ENCODE measurements at places on chromosomes 2 and 18. TPM values are rescaled to one million over a fixed set of nuclear protein-coding genes. Genes with fewer than 3 reads are reported as not detected.

- DNase-seq = no peak
Observed at GRCh38 chr2:33051586-33052360, 105.0 kb downstream of the LTBP1 start.

DNA sequence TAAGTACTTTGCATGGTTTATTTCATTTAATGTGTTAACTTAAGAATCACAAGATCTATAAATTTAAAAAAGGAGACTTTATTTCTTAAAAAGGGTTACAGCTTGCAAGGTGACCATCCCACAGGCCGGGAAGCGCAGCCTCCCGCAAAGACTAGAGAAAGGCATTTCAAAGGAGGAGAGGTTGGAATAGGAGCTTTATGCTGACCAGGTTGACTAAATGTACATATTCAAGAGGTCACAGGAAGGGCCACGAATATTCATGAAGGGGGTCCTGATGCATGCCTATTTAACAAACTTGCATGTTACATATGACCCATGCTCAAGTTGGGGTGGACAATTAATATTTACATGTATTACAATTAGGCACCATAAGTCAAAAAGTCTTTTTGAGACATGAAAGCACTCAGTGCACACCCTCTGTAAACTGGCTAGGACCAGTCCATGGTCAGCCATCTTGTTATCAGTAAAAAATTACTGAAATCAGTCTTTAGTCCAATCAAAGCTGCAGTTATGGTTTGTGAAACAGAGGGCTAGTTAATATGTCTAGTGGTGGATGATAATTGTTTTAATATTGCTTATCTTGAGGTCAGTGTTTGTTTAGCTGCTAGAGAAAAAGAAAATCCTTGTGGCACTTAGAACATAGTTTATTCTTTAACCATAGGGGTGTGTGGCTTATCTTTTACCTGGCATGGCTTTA is 169.3 kb downstream of the KCNE4 start:
- no peak for DNase-seq

GRCh38 chr2:233029321-233029720 is 3.2 kb upstream of the NEU2 start:
- no peak for DNase-seq

GRCh38 chr2:63192889-63193774 is 142.5 kb downstream of the OTX1 start:
- DNase-seq = no peak

DNA sequence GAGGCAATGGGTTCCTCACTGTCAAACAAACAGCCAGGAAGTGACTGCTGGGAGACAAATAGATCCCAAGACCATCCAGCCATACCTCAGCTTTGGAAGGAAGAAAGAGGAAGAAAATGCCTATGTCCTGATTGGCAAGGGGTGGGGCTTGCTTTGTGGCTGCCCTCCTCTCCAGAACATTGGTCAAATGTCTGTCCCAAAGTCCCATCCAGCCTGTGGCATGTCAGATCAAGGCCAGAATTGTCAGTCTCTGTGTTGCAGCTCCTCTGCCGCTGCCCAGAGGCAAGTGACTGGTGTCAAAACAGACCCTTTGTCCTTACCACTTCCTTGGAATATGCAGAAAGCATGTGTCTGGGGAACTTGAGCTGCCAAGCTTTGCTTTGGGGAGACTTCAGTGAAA is 63.0 kb upstream of the SMAD2 start:
- DNase-seq = no peak

DNA sequence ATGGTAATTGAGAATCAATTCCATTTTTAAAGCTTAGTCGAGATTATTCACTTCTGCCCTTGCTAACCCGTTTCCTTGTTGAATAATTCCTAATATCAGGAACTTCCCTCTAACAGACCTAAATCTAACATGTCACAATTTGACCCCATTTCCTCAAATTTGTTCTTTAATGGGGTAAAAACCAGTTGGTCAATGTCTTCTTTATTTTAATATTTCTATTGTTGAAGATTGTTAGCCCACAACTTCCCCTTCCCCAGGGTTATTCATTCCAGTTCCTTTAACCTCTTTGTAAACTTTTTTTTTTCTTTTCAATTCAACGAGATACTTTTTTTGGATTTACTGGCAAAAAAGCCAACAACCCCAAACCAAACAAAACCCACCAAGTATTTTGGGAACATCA is 7.3 kb downstream of the TNFRSF11A start:
- no peak for DNase-seq

DNA sequence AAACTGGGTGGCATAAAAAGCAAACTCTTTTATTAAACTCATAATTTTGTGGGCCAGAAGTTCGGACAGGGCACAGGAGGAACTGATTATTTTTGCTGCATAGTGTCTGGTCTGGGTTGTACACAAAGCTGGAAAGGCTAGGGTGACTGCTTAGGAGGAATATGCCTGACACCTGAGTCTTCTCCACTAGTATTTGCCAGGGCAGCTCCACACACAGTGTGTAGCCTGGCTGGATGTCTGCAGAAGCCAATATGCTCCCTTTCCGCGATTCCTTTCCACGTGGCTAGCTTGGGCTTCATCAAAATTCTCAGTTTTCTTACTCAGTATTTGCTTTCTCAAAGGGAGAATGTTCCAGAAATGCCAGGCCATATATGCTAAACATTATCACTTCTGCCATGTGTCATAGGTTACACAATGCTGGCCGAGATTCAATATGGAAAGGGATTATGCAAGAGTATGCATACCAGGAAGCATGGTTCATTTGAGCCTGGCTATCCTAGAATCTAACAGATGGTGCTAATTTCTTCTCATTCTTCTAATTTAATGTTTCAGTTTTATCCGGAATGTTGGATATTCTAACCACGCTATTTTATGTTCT is 142.7 kb upstream of the DOK6 start:
- DNase-seq = no peak

DNA sequence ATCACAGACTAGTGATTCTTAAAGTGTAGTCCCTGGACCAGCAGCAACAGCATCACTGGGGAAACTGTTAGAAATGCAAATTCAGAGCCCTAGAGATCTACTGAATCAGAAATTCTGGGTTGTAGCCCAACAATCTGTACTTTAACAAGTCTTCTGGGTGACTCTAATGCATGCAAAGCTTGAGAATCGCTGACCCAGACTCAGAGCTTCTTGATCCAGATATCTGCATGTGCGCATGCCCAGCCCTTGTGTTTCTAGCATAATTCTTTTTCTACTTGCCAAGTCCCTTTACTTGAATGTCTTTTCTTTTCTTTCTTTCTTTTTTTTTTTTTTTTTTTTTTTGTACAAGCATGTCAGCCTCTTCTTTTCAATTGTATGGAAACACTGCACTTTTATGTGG is 60.4 kb downstream of the FIGN start:
- no peak for DNase-seq

- no peak for DNase-seq
Observed at GRCh38 chr2:182852801-182853200, 13.6 kb downstream of the FRZB start.

DNA sequence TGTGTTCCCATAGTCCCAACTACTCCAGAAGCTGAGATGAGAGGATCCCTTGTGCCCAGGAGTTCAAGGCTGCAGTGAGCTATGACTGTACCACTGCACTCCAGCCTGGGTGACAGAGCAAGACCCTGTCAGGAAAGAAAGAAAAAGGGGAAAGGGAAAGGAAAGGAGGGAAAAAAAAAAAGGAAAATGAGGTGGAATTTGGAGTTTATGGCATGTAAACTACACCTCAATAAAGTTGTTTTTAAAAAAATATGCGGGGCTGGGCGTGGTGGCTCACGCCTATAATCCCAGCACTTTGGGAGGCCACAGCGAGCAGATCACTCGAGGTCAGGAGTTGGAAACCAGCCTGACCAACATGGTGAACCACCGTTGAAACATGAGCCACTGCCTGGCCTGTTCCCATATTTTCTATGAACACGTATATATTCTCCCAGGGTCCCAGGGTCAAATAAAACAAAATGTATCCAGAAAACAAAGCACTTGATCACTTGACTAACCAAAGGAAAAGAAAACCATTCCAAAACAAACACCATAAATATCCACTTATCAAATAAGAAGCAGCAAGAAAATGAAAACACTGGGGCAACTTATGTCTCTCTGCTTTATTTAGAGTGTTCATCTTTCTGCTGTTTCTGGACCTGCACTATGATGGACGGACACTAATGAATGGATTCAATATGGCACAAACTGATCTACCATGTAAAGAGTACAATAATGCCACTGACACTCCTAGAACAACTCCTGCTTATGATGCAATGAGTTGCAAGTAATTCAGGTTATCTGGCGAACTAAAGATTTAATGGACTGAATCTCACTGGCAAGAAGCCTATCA is 56.8 kb downstream of the ASXL2 start:
- no peak for DNase-seq

DNA sequence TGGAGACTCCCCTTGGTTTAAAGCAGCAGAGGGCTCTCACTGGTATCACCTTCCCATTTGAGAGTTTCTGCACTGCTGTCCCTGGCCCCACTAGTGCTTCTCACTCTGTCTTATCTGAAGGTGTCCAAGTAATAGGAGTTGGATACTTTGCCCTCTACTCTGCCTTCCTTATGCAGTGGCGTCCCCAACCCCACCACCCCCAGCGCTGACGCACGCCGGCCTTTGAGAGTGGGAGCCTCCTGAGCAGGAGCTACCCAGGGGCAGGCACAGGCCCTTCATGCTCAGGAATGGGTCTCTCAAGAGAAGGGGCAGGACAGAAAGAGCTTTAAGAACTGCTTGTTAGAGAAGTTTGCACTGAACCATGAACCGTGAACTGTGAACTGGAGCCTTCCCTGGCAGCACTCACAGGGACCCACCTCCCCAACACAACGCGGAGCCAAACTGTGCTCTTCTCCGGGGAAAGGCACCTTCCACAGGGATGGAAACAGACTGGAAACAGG is 3.3 kb downstream of the CIB4 start:
- DNase-seq = no peak

GRCh38 chr2:45932278-45932975 is 281.0 kb downstream of the PRKCE start:
- peak; percentile 13 for DNase-seq

GRCh38 chr2:31075941-31076590 is 62.2 kb downstream of the GALNT14 start:
- DNase-seq = no peak

GRCh38 chr2:242063850-242064249 is 194.3 kb downstream of the RTP5 start:
- peak; percentile 71 for DNase-seq

- DNase-seq = no peak
Observed at GRCh38 chr2:2331881-2332280, 806 bp upstream of the MYT1L start.

- no peak for DNase-seq
Observed at GRCh38 chr18:384897-385296, 115.6 kb downstream of the COLEC12 start.

DNA sequence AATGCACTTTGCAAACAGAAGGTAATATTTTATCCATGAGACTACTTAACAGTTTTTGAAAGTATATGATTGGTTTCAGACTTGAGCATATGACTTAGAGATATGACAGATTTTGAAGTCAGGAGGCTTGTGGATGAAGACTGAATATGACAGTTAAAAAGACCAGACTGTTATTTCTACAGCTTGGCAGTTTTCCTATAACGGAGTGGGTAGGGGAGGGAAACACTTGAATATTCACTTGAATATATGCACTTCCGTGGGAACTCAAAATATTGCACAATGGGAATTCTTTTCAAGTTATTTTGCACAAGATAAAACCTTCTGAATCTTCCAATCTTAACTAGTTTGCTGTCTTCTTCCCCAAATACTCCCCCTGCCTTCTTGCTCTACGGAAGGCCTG is 64.6 kb upstream of the ACKR3 start:
- no peak for DNase-seq

- DNase-seq = peak; percentile 57
Observed at GRCh38 chr2:30670453-30670852, 136.8 kb downstream of the CAPN13 start.

- no peak for DNase-seq
Observed at GRCh38 chr18:23737578-23737977, 48.3 kb downstream of the LAMA3 start.

GRCh38 chr2:56754627-56755026 is 570.8 kb downstream of the CCDC85A start:
- no peak for DNase-seq

DNA sequence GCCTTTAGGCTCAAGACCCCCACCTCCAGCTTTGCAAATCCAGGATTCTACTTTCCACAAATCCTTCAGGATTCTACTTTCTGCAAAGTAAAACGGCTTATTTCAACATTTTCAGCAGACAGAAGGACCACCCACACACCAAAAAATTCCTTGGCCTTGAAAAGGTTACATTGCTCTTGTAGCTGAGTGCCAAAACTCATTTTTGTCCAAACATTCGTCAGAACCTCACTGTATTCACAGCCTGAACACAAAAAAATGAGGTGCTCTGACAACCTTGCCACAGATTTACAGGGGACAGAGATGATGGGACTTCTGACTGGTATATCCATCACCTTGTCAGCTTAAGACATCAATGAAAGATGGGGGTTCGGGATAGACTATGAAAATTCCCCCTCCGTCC is 63.0 kb upstream of the COX7A2L start:
- peak; percentile 81 for DNase-seq

- DNase-seq = no peak
Observed at GRCh38 chr2:234420408-234420807, 76.5 kb downstream of the ARL4C start.

DNA sequence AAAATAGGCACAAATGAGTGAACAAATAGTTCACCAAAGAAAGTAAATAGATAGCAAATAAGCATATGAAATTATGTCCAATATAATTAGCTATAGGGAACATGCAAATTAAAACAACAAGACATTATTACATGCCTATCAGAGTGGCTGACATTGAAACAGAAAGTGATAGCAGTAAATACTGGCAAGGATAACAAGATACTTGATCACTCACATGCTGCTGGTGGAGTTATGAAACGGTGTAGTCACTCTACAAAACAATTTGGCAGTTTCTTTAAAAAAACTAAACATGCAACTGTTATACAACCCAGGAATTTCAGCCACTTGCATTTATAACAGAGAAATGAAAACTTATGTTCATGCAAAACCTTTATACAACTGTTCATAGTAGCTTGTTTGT is 439.2 kb upstream of the ACVR2A start:
- no peak for DNase-seq

DNA sequence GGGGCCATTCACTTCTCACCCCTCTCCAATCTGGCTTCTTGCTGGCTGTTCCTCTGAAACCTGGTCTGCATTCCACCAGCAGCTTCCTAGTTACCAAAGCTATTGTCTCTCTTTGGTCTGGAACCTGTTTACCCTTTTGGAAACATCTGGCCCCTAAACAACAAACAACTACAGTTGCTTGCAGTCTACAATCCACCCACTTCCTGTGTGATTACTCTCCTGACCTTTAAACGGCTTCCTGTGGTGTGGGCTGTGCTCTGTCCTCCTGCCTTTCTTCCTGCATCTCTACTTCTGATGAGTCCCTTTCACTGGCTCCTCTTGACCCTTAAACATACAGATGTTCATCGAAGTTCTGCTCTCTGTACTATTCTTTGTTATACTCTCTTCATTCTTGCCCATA is 303.8 kb downstream of the TDRD15 start:
- no peak for DNase-seq

GRCh38 chr2:160870729-160871465 is 289.3 kb upstream of the TANK start:
- peak; percentile 3 for DNase-seq

- DNase-seq = no peak
Observed at GRCh38 chr2:24734741-24735140, 58.5 kb downstream of the PTRHD1 start.

The CYBRD1 gene
- 49.7 TPM for total RNA-seq

The HJURP gene
- total RNA-seq = 73.2 TPM

The ZNF396 gene
- total RNA-seq = 0.79 TPM

The DPYSL5 gene
- total RNA-seq = not detected

The GREB1 gene
- not detected for total RNA-seq

The CNOT9 gene
- total RNA-seq = 98.9 TPM

The FHOD3 gene
- 0.53 TPM for total RNA-seq

The KLHL41 gene
- total RNA-seq = not detected

The CKAP2L gene
- total RNA-seq = 25.1 TPM

The FOXD4L1 gene
- total RNA-seq = not detected

The CBLN2 gene
- not detected for total RNA-seq

Data from SJSA1 (cell line).